Dermis microvascular lymphatic vessel endothelial cell (primary cell): ENCODE measurements at places on chromosomes 3 and 15. TPM values are rescaled to one million over a fixed set of nuclear protein-coding genes. Genes with fewer than 3 reads are reported as not detected.

The DISP2 gene
- under 0.01 and 0.13 TPM in 2 replicates for total RNA-seq

The IL17RE gene
- total RNA-seq, result 0.13 TPM in 2 replicates

The HYAL2 gene
- total RNA-seq, result 384 and 564 TPM in 2 replicates

The SLC12A1 gene
- total RNA-seq, result not detected in 2 replicates

The HAUS2 gene
- total RNA-seq, result 18.1 and 26.8 TPM in 2 replicates

GRCh38 chr3:11367143-11367693 is 95.0 kb downstream of the ATG7 start:
- peak; percentile 88 for DNase-seq

- no peak for DNase-seq
Observed at GRCh38 chr15:60740787-60741354, 261.9 kb upstream of the ICE2 start.

DNA sequence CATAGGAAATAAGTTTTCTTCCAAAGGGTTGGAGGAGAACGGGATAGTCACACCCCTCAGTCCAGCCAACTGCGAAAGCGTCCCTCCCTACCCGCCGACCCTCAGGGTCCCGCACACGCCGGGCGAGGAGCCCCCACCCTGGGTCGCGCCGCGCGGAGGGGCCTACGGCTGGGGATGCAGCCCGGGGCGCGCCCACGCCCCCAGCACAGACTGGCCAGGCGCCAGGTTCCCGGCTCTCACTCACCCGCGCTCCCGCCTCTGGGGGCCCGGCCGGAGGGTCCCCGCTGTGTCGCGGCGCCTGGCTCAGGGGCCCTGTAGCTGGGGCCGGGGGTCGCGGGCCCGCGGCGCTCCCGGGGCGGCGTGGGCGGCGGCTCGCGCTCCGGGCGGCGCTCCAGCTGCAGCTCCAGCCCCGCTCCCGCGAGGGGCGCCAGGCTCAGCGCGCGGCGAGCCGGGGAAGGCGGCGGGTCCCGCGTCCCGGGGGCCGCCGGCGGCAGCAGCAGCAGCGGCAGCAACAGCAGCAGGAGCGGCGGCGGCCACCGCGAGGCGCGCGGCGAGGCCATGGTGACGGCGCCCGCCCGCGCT is 375 bp downstream of the HEG1 start:
- DNase-seq, result no peak

DNA sequence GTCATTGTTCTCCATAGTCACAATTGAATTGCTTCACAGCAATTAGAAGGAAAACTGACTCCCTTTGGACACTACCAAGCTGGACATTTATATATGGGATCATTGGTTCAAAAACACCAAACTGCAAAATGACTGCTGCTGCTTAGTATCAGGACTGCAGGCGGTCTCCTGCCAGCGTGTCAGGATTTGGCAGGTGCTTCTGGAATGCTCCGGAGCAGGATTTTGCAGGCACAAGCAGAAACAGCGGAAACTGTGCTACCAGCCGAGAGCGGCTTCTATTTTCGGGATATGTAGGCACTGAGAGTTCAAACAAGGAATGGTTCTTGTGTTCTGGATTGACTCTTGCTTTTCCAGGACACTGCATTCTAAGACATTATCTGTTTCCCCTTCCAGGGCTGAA is 95.5 kb downstream of the SSR3 start:
- no peak for DNase-seq

- DNase-seq, result no peak
Observed at GRCh38 chr3:134201201-134202130, 49.2 kb downstream of the RYK start.

- no peak for DNase-seq
Observed at GRCh38 chr3:5009506-5010109, 30.4 kb downstream of the BHLHE40 start.

DNA sequence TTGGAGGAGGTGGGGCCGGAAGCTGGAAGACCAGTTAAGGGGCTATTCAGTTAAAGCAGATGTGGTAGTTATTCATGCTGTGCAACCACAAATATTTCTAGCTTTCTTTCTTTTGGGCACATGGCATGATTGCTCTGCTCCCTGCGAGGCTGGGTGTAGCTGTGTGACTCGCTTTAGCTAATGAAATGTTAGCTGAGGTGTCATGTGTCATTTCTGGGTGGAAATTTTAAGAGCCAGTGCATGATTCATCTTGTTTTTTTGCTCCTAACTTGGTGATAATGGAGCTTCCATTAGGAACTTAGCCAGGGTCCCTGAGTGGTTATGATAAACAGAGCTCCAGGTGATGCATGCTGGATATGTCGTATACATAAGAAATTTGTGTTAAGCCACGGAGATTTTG is 300.6 kb downstream of the SATB1 start:
- DNase-seq, result no peak

DNA sequence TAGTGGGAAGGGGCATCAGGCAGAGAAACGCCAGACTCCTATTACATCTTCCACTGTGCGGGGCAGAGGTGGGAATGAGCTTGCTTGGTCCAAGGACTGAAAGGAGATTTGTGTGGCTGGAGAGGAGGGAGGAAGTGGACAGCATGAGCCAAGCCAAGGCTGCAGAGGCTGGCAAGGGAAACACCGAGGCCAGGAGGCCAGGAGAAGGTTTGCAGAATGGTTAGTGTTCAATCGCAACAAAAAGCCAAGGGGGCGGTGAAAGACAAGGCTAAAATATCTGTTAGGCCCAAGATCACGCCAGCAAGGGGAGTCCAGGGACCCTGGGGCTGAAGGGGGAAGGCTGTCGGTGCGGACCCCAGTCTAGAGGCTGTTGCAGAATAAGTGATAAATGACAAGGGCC is 75.8 kb downstream of the CPN2 start:
- no peak for DNase-seq

DNA sequence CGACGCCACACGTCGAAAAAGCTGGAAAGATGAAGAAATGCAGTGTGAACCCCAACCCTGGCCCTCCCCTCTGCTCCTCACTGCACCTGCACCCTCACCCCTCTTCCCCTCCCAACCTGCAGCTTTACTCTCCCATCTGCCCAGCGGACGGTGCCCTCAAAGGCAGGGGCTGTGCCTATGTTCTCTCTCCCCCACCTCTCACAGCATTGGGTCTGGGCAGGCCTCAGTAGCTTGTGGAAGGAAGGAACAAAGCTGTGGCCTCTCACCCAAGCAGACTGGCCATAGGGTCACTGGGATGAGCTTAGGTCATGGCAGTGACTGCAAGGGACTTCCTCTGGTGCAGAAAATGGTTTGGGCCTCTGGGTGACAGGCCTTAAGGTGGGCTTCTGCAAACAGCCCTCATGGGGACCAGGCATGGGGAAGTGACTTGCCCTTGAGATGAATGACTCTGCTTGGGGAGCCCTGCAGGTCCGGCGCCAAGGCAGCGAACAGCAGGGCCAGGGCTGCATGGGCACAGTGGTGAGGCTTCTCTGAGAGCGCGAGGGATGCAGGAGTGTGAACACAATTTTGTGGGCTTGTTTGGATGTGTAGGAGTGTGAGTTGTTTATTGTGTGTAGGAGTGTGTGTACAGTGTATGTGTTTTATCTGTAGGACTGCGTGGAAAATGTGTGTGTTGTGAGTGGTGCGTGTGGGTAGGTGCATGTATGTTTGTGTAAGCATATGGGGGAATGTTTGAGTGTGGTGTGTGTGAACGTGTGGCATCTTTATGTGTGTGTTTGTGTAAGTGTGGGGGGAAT is 29.2 kb downstream of the SRPRB start:
- DNase-seq, result no peak

- DNase-seq, result no peak
Observed at GRCh38 chr15:92896561-92896960, 3.6 kb upstream of the CHD2 start.

DNA sequence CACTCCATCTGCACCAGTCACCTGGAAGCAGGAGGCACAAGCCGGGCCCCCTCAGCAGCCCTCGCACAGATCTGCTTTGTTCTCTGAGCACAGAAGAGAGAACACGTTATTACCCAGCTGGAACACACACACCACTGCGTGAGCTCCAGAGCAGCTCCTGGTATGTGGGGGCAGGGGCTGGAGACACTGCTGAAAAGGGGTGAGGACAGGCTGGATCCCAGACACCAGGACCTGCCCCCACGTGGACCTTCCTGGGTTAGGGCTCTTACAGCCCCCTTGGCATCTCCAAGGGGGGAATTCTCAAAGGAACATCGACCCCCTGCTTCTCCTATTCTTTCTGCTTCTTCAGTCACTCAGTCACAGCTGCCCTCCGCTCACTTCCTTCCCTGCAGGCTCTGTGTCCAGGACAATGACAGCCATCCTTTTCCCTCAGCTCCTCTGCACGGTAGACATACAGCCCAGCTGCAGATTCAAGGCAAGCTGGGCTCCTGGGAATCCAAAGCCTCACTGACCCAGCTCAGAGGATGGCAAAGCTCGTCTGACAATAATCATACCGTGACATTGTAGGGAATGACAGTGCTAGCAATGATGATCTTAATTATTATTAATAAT is 33.7 kb downstream of the PRR20G start:
- DNase-seq, result no peak
